ENCODE measurements at places on chromosomes 3 and 15.

DNA sequence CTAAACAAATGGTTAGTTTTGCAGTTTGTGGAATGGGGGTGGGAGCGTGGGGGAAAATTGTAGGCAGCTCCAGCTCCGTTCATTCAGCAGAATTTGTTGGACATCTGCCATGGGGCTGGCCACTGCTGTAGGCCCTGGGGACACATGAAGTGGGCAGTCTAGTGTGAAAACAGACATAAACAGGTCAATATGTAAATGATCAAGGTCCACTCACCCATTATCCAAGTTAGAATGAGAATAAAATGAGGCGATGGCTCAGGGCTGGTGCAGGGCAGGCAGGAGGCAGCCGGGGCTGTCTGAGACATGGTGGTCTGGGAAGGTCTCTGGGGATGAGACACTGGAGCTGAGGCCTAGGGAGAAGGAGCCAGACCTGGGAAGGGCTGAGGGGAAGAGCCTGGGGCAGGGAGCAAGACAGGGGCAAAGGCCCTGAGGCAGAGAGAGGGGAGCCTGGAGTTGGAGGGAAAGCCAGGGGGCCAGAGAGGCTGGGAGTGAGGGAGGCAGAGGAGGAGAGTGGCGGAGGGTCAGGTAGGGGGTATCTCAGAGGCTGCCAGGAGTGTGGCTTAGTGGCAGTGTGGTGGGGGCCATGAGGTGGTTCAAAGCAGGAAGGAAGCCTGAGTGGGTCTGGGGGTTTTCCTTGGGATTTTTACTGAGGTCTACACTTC is 6.2 kb upstream of the SLC6A6 start:
- DNase-seq = no peak

DNA sequence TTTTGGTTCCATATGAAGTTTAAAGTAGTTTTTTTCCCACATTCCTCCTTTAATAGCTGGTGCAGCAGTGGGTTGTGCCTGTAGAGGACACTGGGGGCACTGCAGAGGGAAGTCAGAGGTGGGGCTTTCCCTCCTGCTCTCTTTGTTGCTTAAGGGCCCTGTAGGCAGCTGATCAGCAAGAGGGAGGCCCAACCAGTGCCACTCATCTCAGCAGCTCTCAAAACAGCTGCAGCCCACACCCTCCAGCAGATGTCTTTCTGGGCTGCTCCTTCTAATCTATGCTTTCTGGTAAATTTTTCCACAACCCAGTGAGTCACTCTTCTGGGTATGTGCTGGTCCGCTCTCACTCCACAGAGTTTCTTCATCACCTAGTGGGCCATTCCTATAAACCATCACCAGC is 263.8 kb downstream of the FEZF2 start:
- peak; percentile 94 for DNase-seq

- DNase-seq = no peak
These were observed 200.4 kb downstream of the WNT5A start for GRCh38 chr3:55286693-55287092.

GRCh38 chr3:37862219-37862902 is 681 bp downstream of the CTDSPL start:
- peak; percentile 44 for DNase-seq

DNA sequence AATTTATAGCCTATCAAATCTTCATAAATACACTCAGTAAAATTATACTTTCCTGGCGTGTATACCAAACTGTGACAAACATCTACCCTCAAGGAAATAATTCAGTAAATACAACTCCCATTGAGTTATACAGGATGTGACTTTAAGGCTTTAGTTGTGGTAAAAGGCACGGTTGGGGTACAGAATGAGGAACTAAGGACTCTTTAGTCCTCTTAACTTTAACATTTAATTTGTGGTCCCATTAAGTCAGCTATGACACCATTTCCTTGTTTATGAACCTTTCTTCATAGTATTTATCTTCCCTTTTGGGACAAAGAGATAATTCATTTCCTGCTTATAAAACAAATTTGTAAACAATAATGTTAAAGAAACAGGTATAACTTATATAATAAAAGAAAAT is 30.2 kb downstream of the IFT80 start:
- no peak for DNase-seq

DNA sequence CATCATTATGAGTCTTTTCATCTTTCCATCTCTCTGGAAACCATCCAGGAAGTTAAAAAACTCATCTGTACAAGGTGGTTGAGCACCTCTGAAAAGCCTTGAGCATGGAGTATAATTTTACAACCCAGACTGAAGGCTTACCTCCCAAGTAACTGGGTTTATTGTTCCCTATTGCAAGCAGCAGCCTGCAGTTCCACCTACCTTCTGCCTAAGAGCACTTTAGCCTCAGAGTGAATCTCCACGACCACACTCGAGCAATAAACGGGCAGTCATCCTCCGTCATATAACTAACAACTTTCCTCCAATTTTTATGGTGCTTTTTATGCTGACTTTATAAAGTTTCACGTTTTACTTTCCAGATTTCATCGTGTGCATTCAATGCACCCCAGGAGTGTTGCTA is 32.8 kb downstream of the OSBPL10 start:
- no peak for DNase-seq

DNA sequence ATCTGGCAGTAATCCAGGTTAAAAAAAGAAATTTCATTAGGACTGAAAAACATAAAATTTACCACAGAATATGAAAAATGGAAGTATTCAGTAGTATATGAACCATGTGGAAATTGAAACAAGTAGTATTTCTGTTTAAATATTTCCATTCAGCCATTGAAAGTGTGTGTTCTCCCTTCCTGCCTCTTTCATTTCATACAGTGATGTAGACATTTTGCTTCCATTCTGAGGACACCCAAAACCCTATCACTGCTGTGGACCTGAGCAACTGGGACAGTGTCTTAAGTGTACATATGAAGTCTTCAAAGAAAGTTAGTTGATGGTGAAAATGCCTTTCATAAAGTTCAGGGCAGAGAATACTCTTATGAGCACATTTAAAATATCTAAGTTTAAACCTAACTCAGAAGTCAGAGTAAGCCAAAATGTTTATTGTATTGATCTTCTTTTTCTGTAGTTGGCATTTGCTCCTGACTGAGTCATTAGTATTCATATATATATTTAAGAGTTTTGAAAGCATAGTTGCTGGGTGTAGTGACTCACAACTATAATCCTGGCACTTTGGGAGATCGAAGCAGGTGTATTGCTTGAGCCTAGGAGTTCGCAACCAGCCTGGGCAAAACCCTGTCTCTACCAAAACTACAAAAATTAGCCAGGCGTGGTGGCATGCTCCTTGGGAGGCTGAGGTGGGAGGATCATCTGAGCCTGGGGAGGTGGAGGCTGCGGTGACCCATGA is 198.8 kb downstream of the KLHL25 start:
- no peak for DNase-seq

- DNase-seq = no peak
These were observed 34.5 kb upstream of the AP4E1 start for GRCh38 chr15:50873935-50874361.

- peak; percentile 84 for DNase-seq
These were observed 40.3 kb downstream of the EIF4E3 start for GRCh38 chr3:71684757-71685386.

- DNase-seq = no peak
These were observed 16.7 kb upstream of the SOX2 start for GRCh38 chr3:181694805-181695660.

- peak; percentile 37 for DNase-seq
These were observed 1.8 kb downstream of the CADPS start for GRCh38 chr3:62873451-62873760.

GRCh38 chr3:98817547-98818041 is 54.5 kb downstream of the ST3GAL6 start:
- peak; percentile 54 for DNase-seq

GRCh38 chr3:59284926-59285325 is 235.1 kb upstream of the CFAP20DC start:
- DNase-seq = no peak

DNA sequence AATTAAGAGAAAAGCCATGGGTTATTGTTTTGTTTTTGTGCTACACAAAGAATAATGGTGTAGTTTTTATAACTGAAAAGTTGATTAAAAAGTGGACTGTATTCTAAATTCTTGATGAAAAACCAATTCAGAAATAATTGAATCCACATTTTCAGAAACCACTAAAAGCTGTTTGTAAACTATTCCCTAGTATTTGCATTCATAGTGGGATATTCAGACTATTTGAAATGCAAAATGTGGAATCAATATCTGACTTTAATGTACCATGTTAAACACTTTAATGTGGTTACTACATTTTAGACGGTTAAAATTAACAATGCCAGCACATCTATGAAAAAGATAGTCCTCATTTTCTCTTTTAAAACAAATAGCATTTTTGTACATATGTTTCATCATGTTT is 104.6 kb downstream of the ZIC4 start:
- peak; percentile 49 for DNase-seq

DNA sequence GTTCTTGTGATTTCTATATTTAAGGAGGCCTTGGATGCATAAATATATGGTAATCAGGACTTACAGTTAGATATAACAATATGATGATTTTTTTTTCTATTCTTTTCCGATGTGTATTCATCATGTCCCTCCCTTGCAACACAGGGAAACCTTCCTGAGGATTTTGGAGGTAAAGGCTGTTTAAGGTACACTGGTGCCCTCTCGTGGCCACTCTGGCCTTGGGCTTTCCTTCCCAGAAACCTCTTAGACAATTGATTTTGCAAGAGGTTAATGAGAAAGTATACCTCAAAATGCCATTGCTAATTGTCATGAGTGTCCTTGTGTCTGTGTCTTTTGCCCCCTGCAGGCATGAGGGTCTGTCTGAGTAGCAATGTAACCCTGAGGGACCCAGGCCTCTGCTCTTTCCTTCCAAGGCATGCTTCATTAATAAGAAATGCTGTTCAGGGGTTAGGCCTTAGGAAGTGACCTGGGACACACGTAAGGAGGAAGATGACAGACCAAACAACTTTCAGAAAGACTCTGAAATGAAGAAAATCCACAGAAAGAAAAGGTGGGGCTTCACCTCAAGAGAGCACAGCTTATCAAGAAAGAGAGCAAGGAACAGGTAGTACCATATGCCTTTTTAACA is 70.3 kb upstream of the PPP2R3A start:
- peak; percentile 75 for DNase-seq

GRCh38 chr15:101088788-101089578 is 162.9 kb downstream of the CHSY1 start:
- peak; percentile 46 for DNase-seq

DNA sequence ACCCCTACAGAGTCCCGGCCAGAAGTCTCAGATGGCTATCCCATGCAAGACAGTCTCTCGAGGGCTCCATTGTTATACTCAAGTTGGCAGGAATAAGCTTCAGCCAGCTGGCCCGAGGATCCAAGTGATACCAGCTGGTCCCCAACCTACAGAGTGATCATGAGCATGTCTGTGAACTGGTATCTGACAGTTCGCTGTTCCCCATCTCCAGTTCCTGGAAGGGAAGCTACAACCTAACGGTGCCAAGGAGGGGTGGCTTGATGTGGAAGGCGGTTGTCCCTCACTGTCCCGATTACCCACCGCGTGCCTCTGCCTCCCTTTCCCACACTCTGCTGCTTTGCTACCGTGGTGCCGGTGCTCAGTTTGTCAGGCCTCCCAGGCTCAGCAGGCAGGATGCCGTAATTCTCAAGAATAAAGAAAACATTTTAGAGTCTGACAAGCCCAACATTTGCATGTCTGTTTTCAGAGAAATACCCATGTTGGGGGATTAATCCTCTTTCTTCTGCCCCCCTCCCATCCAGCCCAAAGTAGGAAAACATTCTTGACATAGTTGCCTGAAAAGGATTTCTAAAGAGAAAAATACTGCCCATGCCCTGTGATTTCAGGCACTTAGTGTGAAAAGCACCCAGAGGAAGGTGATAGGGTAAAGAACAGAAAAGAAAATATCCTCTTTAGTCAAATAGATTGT is 49.4 kb upstream of the HES1 start:
- DNase-seq = peak; percentile 64

- DNase-seq = no peak
These were observed 1038.8 kb upstream of the EPHA6 start for GRCh38 chr3:95775486-95776094.

- no peak for DNase-seq
These were observed 104.5 kb downstream of the IGF2BP2 start for GRCh38 chr3:185720326-185720725.

DNA sequence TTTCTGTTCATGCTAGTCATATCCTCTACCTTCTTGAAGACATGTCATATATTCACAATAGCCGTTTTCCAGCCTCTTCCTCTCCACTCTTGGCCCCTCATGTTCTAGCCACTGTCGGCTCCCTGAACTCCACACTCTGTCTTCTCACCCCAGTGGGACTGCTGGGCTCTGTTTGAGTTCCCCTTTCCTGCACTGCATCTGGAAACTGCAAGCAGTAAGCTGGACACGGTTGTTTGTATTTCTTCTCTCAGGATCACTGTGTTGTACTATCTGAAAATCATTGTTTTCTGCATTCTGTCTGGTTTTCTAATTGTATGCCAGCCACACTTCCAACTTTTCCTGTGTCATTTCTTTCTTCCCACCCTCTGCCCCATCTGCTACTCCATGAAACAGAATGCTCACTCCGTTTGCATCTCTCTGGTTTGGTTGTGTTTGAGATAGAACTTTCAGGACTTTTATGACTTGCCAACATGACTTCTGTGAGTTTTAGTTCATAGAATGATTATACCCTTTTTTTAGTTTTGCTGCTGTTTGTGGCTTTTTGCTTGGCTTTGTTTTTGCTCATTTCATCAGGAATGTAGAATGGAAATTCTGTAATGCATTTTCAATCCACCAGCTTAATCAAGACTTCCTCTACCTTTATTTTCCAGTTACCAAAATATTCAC is 192.3 kb downstream of the PLCL2 start:
- no peak for DNase-seq

DNA sequence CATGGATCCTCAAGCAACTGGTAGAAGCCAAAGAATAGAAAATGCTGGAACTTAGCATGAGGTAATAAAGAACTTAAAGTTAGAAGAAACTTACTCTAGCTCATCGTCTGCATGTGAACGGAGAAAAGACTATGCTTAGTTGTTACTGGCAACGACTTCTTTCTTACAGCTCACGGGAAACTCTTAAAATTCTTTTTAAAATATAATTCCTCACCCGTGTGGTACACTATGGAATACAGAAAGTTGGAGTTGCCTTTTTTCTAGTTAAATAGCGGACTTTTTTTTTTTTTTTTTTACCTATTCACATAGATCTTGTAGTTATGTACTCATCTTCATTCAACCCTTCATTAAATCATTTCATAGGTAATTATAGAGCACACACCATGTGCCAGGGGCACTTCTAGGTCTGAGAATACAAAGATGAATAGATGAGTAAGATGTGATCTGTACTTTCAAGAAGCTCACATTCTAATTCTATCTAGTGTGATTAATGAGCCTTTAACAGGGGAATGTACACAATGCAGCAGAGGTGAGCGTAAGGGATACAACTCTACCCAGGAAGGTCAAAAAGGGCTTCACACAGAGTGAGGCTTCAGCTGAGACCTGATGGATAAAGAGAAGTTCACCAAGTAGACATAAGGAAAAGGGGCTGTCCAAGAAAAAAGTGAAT is 18.4 kb upstream of the KCNMB2 start:
- no peak for DNase-seq

GRCh38 chr3:143605233-143605950 is 242.9 kb downstream of the SLC9A9 start:
- no peak for DNase-seq
